ENCODE measurements at places on chromosomes 7 and 10.

DNA sequence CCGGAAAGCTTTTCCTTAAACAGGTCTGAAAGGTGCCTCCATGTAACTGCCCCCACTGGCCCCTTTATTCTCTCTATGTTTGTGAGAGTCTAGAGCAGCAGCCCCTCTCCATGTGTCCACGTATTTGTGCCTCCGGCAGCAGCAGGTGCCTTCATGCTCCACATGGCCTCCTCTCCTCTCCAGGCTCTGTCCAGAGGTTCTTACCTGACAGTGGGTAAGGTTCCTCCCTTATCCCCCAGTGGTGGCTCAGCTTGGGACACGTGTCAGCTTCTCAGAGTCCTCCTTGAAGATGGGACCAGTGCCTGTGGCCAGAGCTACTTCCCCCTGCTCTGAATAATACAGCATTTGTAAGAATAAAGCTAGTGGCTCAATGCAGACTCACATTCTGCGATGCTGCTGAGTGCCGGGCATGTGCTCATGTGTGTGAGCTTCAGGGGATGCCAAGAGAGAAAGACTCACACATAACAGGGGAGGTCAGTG lies 7.9 kb downstream of the CALML3 start:
- no peak for DNase-seq

GRCh38 chr10:83915801-83916200 lies 223.5 kb upstream of the GHITM start:
- no peak for DNase-seq

GRCh38 chr10:34206078-34206934 lies 608.8 kb downstream of the PARD3 start:
- DNase-seq, result no peak

DNA sequence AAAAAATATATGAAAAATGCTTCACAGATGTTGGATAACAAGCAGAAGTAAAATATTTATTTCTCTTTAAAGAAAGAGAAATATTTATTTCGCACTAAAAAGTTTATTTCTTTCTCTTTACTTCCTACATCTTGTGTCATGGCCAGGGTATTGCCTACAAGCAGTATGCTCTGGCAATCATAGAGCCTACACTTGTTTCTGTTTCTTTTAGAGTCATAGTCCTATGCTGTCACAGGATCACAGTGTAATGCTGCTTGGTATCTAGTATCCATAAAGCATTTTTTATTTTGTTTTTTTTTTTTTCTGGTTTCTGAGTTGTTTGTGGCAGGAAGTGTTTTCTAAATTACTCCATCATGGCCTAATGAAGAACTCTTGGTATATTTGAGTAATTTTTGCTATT lies 116.0 kb downstream of the ATRNL1 start:
- no peak for DNase-seq

DNA sequence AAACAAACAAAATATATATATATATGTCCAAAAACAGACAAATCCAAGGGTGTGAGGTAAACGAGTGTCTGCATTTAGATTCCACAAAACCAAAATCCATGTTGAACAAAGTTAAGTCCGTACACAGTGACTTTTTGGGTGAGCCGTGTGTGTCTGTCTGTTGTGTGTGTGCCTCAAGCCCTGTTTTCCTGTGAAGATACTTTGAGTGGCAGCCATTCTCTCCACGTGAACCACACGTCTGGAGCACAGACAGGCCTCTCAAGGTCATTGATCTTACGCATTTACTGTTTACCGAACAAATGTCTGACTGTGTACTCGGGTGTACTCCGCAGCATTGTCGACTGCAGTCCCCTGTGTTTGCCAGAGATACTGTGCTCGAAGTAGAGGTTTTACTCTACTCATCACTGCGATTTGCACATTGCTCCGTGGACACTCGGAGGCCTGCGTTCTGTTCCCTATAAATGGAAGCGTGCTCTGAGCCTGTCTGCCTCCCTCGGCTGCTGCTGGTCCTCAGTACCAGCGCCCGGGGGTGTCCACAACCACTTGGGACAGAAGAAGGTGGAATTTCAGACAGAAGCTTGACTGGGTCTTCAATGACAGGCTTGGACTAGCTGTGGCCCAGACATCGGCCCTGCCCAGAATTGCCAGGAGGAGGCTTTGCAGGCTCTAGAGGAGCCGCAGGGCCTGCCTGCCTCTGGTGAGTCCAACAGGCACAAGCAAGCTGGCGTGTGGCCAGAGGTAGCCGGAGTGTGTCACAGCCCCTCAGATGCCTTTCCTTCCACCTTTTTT lies 22.1 kb downstream of the CYP17A1 start:
- DNase-seq, result peak; percentile 37

- DNase-seq, result no peak
Measured at GRCh38 chr10:76641215-76641614, 996.4 kb downstream of the KCNMA1 start.

DNA sequence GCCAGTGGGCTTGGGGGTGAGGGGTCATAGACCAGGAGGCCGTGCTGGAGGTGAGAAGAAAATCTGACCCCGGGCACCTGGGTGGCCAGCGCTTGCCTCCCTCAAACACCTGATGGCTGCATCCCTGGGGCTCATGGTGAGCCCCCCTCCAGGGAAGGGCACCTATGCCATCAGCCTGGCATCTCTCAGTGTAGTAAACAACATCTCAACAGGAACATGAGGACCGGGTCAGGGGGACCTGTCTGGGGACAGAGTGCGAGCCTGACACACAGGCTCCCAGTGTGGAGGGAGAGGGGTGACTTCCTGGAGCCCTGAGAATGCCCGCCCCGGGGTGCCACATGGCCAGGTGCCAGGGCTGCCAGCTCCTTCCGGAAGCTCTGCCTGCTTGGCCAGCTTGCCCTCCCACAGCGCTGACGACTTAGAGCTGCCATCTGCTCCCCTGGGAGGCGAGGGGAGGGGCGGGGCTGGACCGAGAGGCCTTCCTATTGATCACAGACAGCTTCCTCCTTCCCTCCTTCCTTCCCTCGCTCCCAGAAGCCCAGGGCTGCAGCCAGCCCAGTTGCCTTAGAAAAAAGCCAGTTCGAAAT lies 12.3 kb downstream of the STX1A start:
- DNase-seq, result no peak

- DNase-seq, result no peak
Measured at GRCh38 chr7:2510909-2511768, 8.4 kb upstream of the LFNG start.

DNA sequence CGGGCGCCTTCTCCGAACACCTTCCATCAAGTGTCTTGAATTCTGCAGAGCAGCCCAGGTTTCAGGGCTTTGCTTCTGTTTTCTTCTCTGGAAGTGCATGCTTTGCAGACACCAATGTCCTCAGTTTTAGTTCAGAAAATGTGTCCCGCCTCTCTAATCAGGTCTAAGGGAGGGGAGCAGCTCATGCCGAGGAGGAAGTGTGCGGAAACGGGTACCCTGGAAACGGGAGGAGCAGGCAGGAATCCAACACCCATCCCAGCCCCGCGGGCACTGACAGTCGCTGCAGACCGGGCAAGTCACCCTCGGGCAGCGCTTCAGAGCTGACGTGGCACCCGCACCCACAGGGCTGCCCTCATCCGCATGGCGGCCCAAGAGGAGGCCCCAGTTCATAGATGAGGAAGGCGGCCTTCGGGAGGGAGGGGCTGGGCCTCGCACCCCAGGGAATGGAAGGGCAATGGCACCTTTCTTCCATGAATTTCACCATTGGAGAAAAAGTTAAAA lies 338.7 kb downstream of the DNAJB6 start:
- no peak for DNase-seq

DNA sequence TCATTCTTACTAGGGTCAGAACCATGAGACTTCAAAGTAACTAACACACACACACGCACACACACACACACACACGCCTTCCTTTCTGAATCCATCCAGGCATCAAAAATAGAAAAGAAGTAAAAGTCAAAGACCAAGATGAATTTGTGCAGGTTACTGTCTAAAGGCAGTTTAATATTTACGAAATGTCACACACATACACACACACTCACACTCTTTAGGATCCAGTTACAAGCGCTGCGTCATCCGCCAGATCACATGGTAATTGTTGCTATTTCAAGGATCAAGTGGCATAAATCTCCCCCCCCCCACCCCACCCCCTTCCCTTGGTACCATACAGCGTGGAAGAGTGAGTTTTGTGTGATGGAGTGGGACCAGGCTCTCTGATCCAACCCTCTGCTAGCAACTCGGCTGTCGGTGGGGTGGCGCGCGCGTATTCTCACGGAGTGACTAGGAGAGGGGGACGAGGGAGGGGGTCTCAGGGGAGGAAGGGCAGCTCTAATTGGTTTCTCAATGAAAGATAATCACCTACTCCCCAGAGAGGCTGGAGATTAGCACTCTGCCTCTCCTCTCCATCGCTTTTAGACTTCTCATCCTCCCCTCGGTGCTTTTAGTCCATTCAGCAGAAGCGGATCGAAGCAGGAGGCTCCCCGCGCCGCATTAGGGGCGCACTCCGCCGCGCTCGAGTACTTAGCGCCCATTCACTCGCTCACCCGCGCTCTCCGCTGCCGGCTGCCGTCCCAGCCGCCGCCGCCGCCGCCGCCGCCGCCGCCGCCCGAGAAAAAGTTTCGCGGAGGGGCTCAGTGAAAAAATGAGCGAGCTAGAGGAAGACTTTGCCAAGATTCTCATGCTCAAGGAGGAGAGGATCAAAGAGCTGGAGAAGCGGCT lies 83.5 kb upstream of the PRKG1 start:
- DNase-seq, result no peak

- DNase-seq, result no peak
Measured at GRCh38 chr10:44260286-44260928, 124.5 kb downstream of the CXCL12 start.

Measured in brain pericyte (primary cell).